Placental epithelial cell (primary cell): ENCODE measurements at places on chromosomes 11 and 22. TPM values are rescaled to one million over a fixed set of nuclear protein-coding genes. Genes with fewer than 3 reads are reported as not detected.

OOSP4A gene
- total RNA-seq = not detected in 2 replicates

CARD18 gene
- 0.11 TPM in 1 of 2 replicates, not detected in the other for total RNA-seq

KCNQ1 gene
- total RNA-seq = 0.39 TPM in 1 of 2 replicates, not detected in the other

PIWIL4 gene
- total RNA-seq = 2.3 and 10.6 TPM in 2 replicates
